Islet precursor cell (in vitro differentiated cells): ENCODE measurements at places on chromosomes 11 and 22.

DNA sequence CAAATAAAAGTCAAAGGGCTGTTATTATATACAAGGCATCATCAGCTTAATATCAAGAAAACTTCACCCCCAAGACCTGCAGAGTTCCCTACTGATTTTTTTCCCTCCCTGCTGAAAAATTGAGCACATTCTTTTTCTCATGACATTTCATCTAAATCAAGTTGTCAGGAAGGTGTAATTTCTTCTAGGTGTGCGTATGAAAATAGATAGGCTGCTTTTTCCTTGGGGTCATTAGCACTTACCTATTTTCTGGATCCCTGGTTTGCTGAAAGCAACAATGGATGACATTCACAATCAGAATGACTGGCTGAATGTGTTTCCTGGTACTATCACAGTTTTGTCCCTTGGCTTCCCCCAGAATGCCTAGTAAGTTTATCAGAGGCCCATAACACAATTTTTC lies 225.0 kb upstream of the KIRREL3 start:
- no peak for DNase-seq

GRCh38 chr11:10526974-10527918 lies 13.7 kb downstream of the RNF141 start:
- no peak for DNase-seq

DNA sequence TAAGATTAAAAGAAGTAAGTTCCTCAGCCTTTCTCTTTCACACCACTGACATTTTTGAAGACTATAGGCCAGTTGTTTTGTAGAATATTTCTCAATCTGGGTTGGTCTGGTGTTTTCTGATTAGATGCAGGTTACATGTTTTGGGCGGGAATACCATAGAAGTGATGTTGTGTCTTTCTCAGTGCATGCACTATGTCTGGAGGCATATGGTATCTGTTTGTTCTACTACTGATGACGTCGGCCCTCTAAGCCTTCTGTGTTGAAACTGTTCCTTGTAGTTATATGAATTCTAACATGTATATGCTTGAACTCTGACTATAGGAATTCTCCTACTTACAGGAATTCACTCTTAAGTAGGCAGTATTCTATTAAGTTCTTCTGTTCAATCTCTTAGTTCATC lies 21.6 kb downstream of the ZFTA start:
- no peak for DNase-seq

GRCh38 chr11:126355926-126356897 lies 726 bp downstream of the ST3GAL4 start:
- no peak for DNase-seq

- no peak for DNase-seq
Observed at GRCh38 chr11:76747153-76747914, 35.8 kb upstream of the TSKU start.

GRCh38 chr22:31081963-31082605 lies 966 bp downstream of the SMTN start:
- DNase-seq: no peak

DNA sequence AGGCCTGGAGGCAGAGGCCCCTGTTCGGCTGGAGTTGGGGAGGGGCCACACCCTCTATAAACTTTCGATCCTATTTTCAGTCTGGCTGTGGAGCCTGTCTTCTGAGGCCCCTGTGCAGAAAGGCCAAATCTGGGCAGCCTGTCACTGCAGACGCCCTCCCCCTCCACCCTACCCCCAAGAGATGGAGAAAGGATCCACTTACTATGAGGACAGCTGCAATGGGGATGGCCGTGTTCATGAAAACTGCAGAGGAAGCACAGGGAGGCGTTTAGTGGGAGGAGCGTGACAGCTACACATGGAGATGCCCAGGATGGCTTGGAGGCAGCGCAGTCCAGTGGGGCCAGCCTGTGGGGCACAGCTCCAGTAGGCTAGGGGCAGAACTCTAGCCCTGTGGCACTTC lies 43.5 kb upstream of the KCNJ11 start:
- DNase-seq: no peak

DNA sequence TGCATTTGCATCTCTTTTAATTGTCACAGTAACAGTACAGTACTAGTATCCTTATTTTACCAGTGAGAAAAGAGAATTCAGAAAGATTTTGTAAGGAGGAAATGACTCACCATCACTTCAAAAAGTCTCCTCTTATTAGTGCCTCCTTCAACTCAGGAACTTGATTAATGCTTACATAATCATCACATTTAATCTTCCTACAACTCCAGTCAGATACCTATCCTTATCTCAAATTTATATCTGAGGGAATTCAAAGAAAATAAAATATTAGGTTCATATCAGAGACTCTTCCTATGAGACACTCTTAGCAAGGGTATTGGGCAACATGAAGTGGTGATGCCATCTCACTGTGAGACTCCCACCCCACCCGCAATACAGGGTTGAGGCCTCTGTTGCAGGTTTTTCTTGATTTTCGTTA lies 26.1 kb upstream of the CTSC start:
- no peak for DNase-seq

GRCh38 chr11:11289669-11290068 lies 63.4 kb downstream of the CSNK2A3 start:
- DNase-seq: no peak

- DNase-seq: no peak
Observed at GRCh38 chr11:102518296-102519094, 12.1 kb downstream of the MMP7 start.

GRCh38 chr22:39234867-39235687 lies 9.7 kb downstream of the PDGFB start:
- DNase-seq: no peak

DNA sequence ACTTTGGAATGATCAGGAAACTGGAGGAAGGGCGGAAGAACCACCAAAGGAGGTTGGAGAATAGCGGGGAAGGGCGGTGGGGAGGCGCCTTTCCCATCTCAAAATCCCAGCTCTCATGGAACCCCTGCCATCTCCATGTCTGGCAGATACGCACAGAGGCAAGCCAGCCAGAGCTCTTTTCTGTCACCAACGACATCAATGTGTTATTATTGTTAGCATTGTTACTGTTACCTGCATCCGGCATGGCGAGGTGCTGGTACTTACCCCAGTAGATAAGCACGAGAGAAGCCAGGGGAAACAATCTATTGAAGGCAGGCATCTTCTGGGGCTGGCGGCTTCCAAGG lies 969 bp downstream of the SCN3B start:
- no peak for DNase-seq

DNA sequence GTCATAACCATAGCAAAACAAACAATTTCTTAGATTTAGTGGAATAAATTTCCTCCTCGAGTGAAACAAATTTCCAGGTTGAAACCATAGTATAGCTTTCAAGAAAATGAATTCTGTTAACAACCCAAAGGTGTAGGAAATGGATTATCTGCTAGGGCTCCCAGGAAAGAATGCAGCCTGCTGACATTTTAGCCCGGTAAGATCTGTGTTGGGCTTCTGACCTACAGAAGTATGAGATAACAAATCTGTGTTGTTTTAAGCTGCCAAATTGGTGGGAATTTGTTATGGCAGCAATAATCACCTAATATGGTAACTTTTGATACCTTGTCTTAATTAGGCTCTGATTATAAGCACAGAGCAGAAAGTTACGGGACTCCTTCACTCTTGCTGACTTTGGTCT lies 32.0 kb upstream of the OR6M1 start:
- DNase-seq: no peak

DNA sequence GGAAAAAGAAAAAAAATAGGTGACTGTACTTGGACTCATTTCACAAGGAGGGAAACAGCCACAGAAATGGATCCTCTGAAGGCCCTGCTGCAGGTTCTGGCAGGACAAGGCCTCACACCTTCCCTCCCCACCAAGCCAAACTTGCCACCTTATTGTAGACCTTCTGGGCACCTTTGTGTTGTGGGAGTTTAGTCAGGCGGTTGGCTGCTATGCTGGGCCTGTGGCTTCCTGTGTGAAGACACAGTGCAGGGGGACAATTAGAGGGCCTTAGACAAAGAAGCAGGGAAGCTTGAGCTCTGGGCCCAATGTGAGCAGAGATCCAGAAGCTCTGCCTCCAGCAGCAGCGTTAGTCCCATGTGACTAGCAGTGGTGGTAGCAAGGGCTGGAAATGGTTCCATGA lies 4.2 kb downstream of the RAB1B start:
- DNase-seq: no peak

DNA sequence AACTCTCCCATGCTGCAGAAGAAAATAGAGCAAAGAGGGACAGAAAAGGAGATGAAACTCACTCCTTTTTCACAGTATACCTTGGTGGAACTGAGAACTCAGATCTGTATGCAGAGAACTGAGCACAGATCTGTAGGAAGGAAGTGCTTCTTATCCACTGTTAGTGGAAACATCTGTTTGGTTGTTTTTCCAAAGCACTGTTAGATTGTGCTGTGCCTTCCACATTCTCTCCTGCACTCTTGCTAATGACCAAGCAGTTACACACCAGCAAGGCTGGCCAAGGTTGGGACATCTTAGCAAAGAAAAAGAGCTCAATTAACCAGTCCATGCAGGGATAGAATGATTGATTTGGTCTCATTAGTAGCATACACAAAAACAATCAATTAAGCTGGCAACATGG lies 20.1 kb upstream of the SIK2 start:
- no peak for DNase-seq

DNA sequence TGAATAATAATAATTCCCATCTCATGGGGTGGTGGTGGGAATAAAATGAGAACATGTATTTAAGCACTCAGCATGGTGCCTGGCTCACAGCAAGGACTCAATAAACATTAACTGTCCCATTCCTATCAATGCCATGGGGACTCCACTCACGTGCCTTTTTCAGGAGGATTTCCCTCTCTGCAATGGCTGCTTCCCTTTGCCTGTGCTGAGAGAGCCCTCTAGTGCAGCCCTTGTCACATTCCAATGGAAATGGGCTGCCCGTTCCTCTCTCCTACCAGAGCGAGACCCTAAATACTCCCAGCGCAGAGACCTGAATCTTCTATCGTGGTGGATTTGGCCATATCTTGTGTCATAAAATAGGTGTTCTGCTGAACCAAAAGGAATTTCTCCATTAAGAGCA lies 621.5 kb upstream of the B3GAT1 start:
- DNase-seq: peak; percentile 76

DNA sequence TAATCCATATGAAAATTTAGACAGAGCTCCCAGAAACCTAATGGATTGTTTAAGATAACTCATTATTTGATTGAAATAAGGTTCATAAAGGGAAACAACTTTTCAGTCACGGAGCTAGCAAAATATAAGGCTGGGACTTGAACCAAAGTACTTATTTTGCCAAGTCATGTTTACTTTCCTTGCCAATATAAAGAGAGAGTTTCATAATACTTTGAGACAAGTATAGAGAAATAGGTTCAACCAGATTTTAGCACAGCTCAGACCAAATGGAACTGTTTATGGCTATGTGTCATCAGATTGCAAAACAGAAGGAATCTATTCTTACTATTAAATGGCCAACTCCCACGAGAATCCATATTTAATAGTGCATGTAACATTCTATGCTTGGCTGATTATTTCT lies 1517.5 kb upstream of the TENM4 start:
- DNase-seq: no peak

GRCh38 chr11:128981254-128981653 lies 38.6 kb upstream of the TP53AIP1 start:
- no peak for DNase-seq

GRCh38 chr11:118295815-118296454 lies 8.6 kb upstream of the CD3E start:
- peak; percentile 24 for DNase-seq

DNA sequence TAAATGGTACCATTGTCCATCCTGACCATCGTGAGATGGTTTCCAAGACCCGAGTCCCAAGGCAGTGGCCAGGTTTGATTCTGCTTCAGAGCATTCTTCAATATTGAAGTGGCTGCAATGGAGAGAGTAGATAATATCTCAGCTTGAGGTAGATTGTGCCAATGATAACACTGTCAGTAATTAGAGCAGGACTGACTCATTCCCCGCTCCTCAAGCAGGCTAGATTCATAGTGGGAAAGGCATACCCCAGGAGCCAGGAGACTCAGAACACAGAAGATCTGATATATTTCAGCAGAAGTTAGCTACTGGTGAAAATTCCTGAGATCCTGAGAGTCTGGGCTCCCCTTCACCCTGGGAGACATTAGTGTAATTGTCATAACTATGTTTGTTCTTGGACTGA lies 55.6 kb upstream of the LARGE1 start:
- DNase-seq: peak; percentile 67

GRCh38 chr11:8156877-8157276 lies 11.9 kb downstream of the RIC3 start:
- DNase-seq: no peak
